ENCODE measurements at places on chromosomes 16 and 17.

GRCh38 chr17:72520665-72521303 lies 400.0 kb downstream of the SOX9 start:
- no peak for DNase-seq

- DNase-seq, result no peak
These were observed 161.5 kb downstream of the FTO start for GRCh38 chr16:53865494-53865863.

- DNase-seq, result peak; percentile 42
These were observed 22.6 kb upstream of the MPHOSPH6 start for GRCh38 chr16:82192665-82193064.

- no peak for DNase-seq
These were observed 38.8 kb downstream of the SNX20 start for GRCh38 chr16:50642349-50642748.

DNA sequence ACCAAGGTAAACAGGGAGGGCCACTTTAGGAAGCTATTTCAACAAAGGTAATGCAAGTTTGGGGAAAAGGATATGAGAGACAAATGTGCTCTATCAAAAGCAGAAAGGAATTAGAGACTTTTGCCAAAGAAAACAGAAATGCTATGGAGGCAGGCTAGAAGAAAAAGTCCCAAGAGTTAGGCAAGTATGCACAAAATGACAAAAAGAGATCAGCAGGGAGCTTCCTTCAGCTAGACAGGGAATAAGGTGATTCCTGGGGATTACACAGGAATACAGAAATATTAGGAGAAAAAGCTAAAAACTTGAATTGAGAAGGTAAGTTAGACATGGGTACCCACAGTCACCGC lies 2.4 kb downstream of the FXR2 start:
- DNase-seq, result no peak

GRCh38 chr17:3189961-3190360 lies 7.4 kb upstream of the OR1A2 start:
- DNase-seq, result no peak

DNA sequence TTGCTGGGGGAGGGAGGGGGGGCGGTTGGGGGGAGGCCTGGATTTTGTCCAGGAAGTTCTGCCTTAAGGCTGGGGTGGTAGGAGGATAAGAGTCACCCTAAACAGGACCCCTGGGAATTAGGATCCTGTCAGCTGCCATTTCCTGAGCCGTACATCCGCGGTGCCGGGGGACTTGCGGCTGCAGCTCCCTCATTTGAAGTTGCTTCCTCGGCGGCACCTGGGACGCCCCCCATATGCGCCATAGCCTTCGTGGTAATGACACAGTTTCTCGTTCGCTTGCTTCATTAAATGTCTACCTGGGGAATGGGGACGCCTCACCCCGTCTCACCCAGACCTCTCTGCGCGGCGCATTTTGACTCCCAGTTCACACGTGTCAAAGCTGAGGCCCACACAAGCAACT lies 55.1 kb upstream of the PABPN1L start:
- DNase-seq, result no peak

DNA sequence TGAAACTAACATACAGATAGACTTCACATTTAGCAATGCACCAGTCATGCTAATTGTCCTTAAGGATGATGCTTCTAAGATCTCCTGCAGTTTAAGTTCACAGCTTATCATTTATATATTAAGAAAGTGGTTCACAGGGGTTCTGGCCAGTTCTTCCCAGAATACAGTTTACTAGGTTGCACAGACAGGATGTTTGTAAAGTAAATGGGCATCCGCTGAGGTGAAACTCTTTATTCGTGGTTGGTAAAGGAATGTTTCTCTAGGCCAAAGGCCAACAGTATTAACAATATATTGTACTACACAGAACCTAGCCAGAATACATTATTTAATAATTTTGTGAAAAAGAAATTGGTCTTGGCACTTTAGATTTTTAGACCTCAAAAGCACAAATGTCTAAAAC lies 1427.3 kb downstream of the CDH8 start:
- DNase-seq, result no peak

All from stimulated activated CD4-positive, alpha-beta T cell treated with anti-CD3 and anti-CD28 coated beads, Interleukin-15, amount 100 ng/mL, for 24 hours (primary cell).